ENCODE measurements at places on chromosomes 11 and 22.
A peak's percentile ranks its signal among the peaks of the same experiment; 100 is the strongest.

DNA sequence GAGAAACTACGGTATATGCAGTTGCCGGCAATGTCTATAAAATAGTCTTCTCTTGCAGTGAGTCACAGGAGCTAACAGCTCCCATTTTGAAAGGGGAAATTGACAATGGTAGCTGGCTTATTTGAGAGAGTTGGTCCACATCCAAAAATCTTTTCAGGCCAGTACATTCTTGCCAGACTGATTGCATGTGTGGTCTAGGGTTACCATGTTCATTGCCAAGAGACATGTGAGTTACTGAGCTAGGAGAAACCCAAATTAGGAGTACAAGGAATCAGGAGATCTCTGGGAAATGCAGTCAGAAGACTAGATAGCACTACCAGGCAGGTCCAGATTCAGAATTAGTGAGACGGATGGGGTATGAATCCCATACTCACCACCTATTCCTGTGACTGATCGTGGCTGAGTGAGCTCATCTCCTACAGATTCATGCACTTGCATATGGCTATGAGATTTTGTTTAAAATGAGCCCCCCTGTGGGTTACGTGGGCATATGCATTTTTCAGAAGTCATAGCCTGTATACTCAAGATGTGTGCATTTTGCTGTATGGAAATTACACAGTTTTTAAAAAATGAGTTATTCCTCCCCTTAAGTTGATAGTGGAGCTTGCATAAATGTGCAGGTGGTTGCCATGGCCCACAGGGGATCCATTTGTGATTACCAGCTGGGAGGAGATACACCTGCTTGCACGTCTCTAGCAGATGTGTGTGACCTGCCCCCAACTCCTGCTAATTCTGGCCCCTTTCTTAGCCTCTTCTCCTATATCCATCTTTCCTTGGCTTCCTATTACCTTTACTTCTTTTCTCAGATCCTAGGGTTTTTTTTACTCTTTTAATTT lies 102.7 kb downstream of the COMMD9 start:
- DNase-seq = peak; percentile 79

DNA sequence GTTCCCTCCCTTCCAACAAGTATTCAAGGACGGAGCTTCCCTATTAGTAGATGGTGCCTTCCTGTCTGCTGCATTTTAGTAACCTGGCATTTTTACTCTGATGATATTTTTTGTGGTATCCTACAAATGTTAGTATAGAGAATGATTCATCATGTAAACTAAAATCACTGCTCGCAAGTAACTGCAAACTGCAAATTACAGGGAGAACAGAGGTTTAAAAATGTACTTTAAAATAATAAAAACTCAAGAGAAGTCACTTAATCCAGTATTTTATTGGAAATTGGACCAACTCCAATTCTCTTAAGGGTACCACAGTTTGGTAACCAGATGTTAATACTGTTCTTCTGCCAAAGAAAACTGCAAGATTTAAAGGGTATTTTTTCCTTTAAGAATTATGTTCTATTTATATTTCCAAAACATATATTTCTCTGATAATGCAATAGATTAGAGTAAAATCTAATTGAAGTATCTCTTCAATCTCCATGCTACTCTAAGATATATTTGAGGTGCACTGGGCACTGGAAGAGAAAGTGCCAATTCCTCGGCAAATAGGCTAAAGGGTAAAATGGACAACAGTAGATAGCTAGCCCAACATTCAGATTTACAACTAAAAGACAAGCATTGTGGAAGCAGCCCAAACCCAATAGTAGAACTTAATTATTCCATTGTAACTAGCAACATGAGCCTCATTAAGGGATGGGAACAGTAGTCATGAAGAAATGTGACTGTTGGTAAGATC lies 298.0 kb downstream of the TTC28 start:
- peak; percentile 29 for DNase-seq

GRCh38 chr11:44963136-44963535 lies 12.5 kb upstream of the TP53I11 start:
- DNase-seq = no peak

DNA sequence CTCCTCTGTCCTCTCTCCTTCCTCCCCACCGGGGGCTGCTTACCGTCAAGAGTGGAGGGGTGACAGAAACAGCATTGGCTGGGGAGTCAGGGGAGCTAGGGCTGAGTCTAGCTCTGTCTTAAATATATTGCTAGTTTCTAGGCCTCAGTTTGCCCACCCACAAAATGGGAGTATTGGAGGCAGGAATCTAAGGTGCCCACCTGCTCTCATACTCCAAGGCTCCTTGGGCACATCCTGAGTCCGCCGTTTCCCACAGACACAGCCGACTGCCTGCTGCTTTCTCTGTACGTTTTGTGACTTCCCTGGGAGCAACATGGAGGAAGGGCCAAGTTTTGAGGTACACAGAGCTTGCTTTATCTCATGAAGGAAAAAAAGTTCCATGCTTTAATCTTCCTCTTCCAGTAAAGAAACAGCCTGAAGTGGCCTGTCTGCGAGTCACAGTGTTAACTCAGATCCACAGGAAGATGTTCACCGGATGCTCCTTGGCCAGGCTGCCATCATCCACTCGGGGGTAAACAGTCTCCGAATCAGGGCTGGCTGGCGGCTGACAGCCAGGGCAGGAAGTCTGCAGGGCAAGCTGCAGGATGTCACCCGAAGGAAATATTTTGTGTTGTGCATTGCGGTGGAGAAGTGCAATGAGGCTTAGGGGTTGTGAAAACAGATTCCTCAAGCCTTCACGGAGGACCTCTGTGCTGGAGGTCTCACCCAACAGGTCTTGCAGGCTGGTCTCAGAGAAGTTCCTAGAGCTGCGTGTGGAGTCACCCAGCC lies 11.0 kb upstream of the CERK start:
- peak; percentile 72 for DNase-seq

- peak; percentile 54 for DNase-seq
Observed at GRCh38 chr11:92383430-92383829, 158.8 kb downstream of the FAT3 start.

- no peak for DNase-seq
Observed at GRCh38 chr22:21634081-21634480, 1.5 kb downstream of the CCDC116 start.

DNA sequence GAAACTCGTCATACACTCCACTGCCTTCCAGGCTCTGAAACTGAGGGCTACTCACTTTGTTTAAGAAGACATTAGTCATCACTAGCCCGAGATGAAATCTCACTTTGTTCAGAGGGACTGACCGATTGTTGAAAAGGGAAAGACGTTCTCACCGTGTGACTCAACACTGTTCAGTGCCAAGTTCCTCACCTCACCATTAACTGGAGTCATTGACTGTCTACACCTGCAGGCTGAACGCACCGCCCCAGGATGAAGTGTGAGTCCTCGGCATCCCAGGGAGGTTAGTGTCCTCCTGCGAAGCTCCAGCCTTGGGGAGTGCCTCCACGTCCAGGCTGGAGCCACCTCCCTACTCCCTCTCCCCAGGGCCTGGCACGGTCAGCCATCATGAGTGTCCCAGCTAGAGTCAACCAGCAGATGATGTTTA lies 30.4 kb downstream of the FADD start:
- peak; percentile 35 for DNase-seq

DNA sequence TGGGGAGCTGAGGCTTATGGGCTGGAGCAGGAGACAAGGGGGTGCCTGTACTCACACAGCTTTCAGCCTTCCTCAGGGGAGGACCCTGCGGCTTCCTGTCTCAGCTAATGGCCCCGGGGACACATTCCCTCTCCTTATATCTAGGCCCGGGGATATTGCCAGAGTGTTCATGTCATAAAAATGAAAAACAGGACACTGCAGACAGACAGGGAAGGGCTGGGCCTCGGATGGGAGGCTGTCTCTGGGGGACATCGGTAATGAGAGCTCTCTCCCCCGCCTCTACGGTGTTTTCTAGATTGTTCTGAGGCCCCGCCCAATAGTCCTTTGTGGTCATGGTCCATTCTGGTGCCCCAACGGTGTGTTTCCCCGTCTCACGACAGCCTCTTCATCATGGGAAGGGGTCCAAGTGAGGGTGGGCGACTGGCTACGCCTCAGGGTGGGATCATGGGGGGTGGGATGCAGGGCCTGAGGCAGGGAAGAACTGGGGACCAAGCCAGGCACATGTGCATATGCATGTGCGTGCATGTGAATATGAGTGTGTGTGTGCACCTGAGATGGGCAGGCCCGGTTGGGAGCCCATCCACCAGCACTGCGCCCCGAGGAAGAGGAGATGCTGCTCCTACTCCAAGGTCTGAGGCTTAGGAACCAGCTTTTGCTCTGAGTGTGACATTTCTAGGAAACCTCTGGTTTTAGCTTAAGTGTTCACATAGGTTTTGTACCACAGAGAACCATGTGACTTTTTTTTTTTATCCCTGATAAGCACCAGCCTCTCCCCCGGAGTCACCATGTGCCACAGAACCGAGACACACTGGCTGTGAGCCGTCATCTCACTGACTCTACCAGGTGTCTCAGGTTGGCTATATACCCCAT lies 5.3 kb downstream of the ARVCF start:
- DNase-seq = no peak

- no peak for DNase-seq
Observed at GRCh38 chr11:76672431-76673175, 2.1 kb upstream of the LRRC32 start.

- no peak for DNase-seq
Observed at GRCh38 chr11:103581760-103582159, 454.7 kb upstream of the DDI1 start.

GRCh38 chr11:75351541-75351790 lies at the start of gene ARRB1:
Gene ARRB1, minus strand, starts transcription at chr11:75351661. Its CDS starts 54 bp downstream, at chr11:75351607.
- DNase-seq = no peak

DNA sequence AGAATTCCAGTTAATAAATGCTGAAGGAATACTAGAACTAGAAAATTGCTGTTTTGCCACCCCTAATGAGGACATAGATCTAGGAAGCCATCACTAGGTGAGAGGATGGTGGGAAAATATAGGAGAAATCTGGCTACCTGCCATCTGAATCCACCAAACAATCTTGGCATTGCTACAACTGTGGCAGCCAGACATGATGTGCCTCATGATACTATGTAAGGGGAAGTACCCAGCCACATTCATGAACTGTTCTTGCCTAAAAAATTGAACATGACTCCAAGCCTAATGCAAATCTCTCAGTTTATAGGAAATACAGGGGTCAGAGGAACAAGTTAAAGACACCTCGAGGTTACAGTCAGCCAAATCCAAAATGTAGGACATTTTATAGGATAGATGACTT lies 72.8 kb downstream of the SFI1 start:
- no peak for DNase-seq

GRCh38 chr11:76856571-76856970 lies 4.1 kb upstream of the ACER3 start:
- DNase-seq = no peak

GRCh38 chr22:35045451-35045850 lies 20.5 kb upstream of the ISX start:
- DNase-seq = no peak

DNA sequence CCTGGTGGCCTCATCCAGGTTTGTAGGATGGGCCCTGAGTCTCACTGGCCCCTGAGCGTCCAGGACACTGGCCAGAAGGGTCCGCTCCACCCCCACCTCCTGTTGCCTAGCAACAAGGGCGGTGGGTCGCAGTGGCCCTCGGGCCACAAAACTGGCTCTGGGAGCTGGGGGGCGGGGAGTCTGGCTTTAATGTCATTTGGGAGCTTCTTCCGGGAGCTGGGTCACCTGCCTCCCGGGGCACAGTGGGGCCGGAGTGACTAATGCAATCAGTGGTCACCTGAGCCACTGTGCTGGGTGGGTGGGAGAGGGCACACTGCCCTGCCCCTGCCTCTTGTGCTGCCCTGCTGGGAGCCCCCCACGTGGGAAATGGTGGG lies 2.6 kb downstream of the TH start:
- no peak for DNase-seq

GRCh38 chr11:104462341-104462740 lies 298.4 kb upstream of the PDGFD start:
- peak; percentile 33 for DNase-seq

- no peak for DNase-seq
Observed at GRCh38 chr11:117535201-117535849, 207.7 kb downstream of the CEP164 start.

GRCh38 chr11:10371926-10372641 lies 67.2 kb downstream of the ADM start:
- DNase-seq = peak; percentile 70

- no peak for DNase-seq
Observed at GRCh38 chr11:128931668-128932067, 11.0 kb downstream of the TP53AIP1 start.

- DNase-seq = no peak
Observed at GRCh38 chr11:12768726-12769673, 94.8 kb downstream of the TEAD1 start.

DNA sequence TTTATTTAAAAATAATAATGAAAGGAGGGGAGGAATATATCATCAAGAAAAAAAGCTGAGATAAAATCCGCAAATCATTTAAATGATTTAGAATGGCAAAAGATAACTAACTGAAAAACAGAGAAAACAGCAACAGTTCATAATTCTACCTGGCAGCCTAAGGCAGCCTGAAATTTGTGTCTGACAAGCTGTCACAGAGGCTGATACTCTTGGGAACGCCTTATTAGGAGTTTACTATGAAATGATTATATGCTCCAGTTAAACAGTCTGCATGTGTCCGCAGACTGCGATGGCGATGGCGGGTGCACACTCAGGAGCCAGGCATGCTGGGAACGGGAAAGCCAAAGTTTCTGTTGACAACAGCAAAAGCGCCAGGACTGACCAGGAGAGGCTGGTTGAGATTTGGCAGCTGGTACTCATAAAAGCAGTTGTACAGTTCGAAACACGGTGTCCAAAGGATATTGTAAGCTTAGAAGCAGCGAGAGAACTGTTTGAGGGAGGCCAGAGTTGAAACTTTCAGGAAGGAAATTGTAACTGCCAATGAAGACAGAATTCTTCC lies 172.9 kb upstream of the MPPED2 start:
- no peak for DNase-seq

GRCh38 chr11:35141571-35141971 lies 2.6 kb downstream of the CD44 start:
- DNase-seq = peak; percentile 35

GRCh38 chr11:113874581-113875233 lies 665 bp downstream of the USP28 start:
- peak; percentile 8 for DNase-seq

DNA sequence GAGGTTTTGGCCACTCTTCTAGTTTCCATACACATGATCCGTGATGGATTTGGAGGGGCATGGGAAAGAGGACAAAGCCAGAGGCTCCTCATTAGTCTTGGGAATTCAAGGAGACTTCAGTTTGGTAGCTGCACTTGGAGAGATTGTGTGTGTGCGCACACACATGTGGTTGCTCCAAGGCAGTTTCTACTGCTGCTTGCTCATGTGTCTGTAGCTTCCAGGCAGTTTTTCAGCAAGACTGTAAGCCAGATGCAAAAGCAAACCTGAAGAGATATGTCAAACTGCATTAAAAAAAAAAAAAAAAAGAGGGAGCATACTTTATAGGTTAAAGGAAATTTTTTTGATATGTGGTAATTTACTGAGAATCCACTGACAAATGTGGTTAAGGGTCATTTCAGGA lies 95.7 kb downstream of the OSBP2 start:
- DNase-seq = no peak
